RPMI7951 (cell line): ENCODE measurements at places on chromosomes 6 and 20.

- DNase-seq = no peak
Measured at GRCh38 chr6:98695091-98695801, 139.1 kb upstream of the POU3F2 start.

GRCh38 chr20:25584905-25585704 is at the start of gene NINL:
Gene NINL (minus strand): TSS chr20:25585531. CDS start chr20:25526587, 58,944 bp downstream.
- DNase-seq = peak; percentile 74

DNA sequence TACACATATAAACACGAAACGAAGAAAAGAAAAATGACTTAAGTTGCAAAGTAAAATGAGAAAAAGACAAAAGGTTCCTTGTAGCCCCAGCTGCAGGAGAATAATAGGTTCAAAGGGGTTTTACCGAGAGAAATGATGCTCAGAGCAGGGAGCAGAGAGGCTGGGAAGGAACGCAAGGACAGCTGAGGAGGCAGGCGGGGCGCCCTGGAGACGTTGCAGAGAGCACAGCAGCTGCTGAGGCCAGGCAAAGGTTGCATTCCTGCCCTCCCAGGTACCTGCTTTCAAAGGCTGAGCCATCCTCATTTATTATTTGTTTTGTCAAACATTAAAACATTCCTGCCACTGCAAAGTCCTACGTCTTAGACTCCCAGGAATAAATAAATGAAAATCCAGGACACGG is 16.2 kb upstream of the VAPB start:
- no peak for DNase-seq

DNA sequence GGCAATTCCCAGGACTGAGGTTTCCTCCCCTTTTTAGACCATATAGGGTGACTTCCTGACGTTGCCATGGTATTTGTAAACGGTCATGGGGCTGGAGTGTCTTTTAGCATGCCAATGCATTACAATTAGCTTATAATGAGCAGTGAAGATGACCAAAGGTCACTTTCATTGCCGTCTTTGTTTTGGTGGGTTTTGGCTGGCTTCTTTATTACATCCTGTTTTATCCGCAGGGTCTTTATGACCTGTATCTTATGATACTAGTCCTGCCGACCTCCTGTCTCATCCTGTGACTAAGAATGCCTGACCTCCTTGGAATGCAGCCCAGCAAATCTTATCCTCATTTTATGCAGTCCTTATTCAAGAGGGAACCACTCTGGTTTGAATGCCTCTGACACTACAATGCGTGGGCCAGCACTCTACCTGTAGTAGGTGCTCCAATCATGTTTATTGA is 190.1 kb downstream of the KCNQ5 start:
- peak; percentile 17 for DNase-seq

GRCh38 chr20:48247961-48248360 is 462.7 kb upstream of the SULF2 start:
- no peak for DNase-seq

DNA sequence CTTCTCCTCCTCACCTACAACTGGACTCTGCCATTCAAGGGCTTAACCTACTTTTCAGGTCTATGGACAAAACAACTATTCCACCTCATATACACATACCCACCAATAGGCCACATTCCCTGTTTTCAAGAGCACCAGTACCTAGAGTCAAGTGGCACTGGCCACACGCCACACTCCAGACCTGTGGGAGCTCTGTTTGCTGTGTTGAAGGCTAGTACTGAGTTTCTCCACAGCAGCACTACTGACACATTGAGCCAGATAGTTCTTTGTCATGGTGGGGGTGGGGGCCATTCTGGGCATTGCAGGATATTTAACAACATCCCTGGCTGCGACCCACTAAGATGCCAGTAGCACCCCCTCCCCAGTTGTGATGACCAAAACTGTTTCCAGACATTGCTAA is 84.1 kb downstream of the RALGAPA2 start:
- DNase-seq = no peak

DNA sequence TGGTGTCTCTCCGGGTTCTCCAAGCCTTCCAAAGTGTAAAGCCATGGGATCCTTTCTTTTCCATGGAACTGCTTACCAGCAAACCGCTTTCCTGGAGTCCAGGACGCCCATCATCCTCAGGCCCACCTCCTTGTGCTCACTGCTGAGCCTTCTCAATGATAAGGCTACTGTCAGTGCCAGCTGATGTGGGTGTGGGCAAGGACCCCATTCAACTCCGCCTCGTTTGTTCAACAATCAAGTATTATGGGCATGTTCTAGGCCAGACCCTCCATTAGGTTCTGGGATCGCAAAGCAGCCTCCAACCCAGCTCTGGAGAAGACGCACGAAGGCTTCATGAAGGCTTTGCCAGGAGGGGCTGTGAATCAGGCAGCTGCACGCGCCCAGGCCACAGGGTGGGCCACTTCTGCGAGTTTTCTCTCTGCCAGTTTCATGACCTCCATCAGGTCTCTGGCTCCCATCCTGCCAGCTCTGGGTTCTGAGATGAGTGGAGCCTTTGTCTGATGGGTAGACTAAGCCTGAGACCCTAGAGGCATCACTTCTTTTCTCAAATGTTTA is 177.1 kb downstream of the MRPL14 start:
- no peak for DNase-seq

GRCh38 chr20:51128198-51128597 is 105.3 kb upstream of the KCNG1 start:
- DNase-seq = peak; percentile 83

DNA sequence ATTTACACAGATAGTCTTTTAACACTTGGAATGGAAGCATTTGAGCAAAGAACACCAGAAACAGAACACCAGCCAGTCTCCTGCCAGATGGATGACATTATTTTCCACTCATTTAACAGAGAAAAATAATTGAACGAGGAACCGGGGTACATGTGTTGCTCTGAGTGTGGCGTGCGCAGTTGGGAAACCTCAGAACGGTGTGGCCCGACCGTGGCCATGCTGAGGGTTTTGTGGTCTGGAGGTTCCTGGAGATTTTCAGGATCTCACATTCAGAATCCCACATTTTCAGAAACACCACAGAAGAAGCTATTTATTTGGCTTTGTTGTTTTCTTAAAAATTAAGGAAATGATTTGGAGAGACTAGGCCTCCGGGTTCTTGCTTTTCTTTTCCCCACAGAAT is 126.9 kb upstream of the QKI start:
- DNase-seq = no peak

GRCh38 chr20:62080249-62080990 is 14.7 kb upstream of the TAF4 start:
- no peak for DNase-seq

DNA sequence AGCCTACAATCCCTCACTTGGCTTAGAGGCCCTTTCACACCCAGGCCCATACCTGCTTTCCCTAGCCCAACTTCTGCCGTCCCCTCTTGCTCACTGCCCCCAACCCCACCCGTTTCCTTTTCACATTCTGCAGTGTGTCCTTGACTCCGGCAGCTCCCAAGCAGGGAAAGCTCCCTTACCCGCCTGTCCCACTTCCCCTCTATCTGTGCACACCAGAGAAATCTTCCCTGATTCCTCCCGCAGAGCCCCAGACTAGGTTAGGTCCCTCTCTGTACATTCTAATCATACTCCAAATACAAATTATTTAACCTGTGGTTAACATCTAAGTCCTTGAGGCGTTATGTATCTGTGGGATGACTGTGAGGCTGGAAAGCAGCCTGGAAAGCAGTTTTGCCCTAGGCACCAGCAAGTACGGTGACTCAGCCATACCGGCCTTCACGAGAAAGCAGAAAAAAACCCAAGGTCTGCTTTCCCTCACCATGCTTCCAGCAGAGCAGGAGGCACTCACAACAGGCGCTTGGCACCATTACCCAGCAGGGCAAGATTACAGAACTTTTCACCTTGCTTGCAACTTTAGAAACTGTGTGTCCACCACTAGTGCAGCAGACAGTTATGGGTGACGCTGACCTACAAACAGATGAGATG is 22.3 kb downstream of the ELOVL5 start:
- DNase-seq = peak; percentile 98

DNA sequence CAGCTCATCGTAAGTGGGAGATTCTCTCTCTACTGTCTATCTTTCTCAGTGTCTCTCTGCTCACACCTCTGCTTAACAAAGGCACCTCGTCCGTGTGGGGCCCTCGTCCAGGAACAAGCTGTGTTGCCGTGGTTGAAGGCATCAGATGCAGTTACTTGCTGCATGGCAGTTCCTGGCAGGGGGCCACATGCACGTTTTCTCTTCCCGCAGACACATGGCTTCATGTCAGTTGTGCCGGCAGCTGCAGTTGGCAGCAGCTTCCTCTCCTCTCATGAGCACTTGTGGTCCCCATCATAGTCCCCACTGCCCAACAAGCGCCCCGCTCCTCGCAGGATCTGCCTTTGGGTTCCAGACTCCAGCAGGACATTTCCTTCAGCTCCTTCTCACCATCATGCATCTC is 7.1 kb upstream of the AFDN start:
- no peak for DNase-seq

DNA sequence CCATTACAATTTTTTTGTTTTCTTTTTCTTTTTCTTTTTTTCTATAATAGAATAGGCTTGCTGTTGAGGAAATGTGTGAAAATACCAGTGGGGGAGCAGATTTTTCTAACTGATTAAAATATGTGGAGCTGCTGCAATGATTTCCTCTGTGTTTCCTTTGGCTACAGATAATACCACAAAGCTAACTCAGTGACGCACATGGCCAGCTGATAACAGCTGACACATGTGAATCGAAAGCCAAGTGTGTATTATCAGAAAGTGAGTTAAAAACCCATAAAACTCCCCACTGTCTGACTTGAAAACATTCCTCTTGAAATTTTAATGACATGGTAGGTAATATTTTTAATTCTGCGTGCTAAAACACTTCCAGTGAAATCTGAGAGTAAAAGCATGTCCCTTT is 70.8 kb upstream of the AHI1 start:
- DNase-seq = peak; percentile 77

DNA sequence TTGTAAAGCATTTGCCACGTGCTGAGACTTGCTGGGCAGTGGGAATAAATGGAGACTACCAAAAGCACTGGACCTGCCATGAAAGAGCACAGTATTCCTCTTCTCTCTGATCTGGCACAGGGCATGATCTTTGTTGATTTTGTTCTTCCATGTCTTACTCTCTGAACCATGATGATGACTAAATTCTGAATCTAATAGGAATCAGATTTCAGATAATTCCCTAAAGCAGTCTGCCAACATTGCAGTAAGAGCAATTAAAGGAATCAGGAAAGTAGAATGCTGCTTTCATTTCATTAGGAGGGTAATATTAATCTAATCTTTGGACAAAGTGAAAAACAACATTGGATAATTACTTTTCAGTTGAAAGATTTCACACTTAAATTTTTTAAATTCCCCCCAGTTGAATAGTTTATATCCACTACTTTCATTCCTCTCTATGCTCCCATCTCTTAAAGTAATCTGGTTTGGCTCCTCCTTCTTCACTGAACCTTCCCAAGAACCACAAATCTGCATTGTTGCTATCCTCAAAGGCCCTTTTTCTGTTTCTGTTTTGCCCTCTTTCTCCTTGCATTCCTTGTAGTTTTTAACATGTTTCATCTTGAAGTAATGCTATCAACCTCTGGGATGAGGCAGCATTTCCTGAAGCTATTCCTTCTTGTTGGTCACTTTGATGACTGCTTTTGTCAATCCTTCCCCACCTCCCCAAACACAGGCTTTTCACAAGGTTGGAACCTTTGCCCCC is 243.2 kb upstream of the TENT5A start:
- peak; percentile 72 for DNase-seq

DNA sequence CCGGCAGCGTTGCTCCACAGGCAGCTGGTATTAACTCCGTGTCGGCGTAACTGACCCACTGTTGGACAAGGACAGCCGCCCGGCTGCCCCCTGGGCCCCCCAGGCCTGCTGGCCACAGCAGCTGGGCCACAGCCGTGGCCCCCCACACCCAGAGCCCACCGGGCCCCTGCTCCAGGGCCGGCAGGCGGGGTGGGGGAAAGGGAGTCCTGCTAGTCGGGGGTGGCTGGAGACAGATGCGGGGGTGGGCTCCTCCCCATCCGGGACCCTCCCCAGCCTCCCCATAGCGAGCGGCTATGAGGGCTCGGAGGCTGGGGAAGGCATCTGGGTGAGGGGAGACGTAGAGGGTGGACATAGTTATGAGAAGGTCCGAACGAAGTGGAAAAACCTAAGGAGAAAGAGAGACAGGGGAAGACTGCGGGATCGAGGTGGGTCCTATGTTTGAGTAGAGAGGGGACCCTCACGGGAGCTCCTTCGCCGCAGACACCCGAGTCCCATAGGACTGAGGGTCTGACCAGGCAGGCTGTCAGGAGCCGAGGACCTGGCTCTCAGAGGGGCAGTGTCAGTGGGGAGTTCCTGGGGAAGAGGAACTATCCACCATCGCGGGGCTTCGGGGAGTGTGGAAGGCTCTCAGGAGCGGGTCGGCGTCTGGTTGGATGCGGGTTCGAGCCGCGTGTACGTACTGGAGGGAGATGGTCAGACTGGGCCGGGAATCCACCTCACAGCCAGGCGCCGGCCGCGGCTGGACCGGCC is 511 bp downstream of the VARS1 start:
- DNase-seq = no peak

GRCh38 chr20:24459733-24460132 is 9.7 kb upstream of the SYNDIG1 start:
- no peak for DNase-seq

- DNase-seq = no peak
Measured at GRCh38 chr6:24117021-24117420, 9.0 kb upstream of the NRSN1 start.

GRCh38 chr6:46730921-46731461 is 4.2 kb downstream of the PLA2G7 start:
- no peak for DNase-seq

GRCh38 chr6:123588546-123588895 is 48.2 kb downstream of the TRDN start:
- DNase-seq = no peak

DNA sequence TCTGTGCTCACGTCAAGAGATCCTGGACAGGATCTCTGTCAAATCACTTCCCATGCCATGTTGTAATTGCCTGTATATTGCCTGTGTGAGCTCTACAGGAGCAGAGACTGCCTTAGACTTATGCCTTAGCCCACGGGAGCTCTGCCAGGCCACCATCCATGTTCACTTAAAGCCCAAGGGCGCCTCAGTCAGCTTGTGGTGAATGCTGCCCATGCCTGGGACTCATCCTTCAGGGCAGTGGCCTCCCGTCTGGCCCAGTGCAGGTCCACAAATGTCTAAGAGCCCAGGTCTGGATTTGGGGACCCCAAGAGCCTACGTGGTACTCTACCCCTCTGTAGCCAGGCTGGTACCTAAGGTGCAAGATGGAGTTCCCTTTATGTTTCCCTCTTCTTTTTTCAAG is 22.4 kb upstream of the BPIFA2 start:
- no peak for DNase-seq

GRCh38 chr6:168666699-168667427 is 225.9 kb downstream of the SMOC2 start:
- DNase-seq = no peak

GRCh38 chr20:61263084-61263695 is 11.1 kb downstream of the CDH4 start:
- DNase-seq = no peak

GRCh38 chr6:4611429-4612129 is 164.6 kb upstream of the CDYL start:
- DNase-seq = peak; percentile 75

- DNase-seq = peak; percentile 81
Measured at GRCh38 chr20:60138256-60139220, 180.3 kb downstream of the CDH26 start.

GRCh38 chr6:147561726-147562125 is 53.2 kb downstream of the SAMD5 start:
- DNase-seq = no peak
